ENCODE measurements at places on chromosomes 3 and 15.

GRCh38 chr3:70882104-70882503, 569.7 kb upstream of the MDFIC2 start:
- DNase-seq = no peak

DNA sequence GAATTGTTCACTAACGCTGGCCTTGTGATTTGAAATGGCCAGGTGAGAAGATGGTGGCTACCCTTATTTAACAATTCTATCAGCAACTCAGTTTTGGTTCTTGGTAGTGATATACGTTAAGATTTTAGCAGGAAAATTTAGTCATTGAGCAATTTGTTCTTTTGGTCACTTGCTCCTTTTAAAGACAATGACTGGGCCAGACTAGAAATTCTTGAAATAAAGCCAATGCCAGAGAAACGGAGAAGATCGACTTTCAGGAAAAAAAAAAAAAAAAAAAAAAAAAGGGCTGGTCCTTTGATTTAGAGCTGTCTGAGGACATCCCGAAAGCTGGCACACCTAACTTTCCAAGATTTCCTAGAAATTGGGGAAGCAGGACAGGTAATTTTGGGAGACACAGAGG, 178.5 kb downstream of the FNDC3B start:
- no peak for DNase-seq

DNA sequence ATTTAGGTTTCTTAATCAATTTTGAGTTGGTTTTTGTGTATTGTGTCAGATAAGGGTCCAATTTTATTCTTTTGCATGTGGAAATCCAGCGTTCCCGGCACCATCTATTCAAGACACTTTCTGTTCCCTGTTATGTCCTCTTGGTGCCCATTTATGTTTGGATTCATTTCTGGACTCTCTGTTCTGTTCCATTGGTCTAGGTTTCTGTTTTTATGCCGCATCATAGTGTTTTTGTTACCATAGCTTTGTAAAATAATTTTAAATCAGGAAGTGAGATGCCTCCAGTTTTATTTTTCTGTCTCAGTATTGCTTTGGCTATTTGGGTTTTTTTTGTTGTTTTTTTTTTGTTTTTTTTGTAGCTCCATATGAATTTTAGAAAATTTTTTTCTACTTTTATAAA, 97.1 kb downstream of the LRRC28 start:
- no peak for DNase-seq

DNA sequence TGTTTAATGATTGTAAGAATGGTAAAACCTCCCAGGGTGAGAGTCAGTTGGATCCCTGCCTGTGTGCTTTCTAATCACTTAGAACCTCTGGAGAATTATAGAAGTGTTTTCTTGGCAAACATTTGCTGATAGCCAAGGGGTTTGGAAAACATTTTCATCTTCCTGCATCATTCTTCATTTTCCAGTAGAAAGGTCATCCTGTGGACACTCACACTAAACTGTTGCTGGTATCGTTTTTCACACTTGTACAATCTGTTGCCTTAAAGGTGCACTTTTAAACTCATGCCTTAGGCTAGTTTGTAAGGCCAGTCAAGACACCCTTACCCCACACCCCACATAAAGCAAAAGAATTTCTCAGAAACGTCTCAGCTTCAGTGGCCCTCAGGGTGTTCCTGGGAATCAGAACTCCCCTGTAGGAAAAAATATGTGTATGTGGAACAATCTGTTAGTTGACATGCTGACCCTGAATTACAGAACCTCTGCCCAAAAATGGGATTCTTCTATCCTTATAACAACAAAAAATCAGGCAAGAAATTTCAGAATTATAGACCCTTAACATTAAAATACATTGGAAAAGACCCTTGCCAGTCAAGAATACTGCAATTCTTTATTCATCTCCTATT, 5.8 kb upstream of the PLD1 start:
- DNase-seq = no peak

DNA sequence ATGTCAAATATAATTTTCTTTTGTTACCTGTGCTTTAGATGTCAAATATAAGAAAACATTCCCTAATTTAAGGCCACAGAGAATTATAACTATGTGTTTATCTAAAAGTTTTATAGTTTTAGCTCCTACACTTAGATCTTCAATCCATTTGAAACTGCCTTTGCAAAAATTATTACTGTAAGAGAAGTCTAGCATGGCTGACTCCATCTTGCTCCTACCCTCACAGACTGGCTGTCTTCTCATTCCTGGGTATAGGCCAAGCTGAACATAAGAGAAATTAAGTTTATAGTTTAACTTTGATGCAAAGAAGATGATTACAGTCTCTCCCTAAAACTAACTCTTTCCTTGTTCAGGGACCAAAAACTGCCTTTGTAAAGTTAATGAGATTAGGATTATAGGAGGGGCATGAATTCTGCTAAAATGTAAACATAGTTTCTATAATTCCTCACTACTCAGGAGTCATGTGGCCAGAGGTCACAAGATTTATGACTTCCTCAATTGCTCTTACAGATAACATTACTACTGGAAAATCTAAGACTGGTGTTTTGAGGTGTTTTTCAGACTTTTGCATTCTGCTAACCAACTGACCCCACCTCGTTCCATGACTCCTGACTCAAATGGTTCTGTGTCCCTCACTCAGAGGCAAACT, 184.0 kb downstream of the BCHE start:
- DNase-seq = no peak

DNA sequence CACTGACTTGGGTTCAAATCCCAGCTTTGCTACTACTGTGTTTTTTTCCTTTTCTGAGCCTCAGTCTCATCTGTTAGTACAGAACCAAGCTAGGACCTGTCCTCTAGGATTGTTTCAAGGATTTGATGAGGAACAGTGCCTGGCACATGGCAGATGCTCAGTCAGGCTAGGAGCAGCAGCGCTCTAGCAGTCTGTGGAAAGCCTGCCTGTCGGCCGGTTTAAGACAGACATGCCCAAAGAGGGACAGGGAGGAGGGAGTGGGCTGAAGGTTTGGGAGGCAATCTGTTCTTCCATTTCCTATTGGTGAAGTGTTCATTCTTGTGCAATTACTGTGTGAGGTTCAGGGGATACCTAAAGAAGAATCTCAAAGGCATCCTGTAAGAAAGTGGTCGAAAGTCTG, 35.1 kb upstream of the RGMA start:
- DNase-seq = no peak

DNA sequence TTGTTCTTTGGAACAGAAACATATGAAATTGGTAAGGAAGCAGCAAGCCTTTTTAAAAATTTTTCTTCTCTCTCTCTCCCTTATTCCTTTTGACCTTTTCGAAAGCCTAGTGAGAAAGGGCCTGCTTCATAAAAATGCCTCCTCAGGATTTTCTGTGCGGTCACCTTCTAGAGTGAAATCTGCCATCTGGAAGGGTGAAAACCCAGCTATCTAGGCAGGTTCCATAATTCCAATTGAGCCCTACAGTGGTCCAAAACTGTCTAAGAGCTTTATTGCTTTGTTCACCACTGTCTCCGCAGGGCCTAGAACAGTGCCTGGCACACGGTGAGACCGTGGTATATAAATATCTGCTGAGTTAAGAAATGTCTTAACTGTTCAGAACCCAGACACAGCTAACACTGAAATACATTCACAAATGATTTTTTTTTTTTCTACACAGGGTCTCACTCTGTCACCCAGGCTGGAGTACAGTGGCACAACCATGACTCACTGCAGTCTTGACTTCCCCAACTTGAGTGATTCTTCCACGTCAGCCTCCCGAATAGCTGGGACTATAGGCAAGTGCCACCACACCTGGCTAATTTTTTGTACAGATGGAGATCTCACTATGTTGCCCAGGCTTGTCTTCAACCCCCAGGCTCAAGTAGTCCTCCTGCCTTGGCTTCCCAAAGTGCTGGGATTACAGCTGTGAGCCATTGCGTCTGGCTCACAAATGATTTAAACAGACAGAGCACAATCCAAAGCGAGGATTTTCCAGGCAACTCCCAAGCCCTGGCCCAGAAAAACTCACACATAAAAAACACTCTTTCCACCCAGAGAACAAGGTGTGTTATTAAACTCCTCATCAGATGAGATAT, 64.4 kb downstream of the FRMD4B start:
- DNase-seq = no peak

DNA sequence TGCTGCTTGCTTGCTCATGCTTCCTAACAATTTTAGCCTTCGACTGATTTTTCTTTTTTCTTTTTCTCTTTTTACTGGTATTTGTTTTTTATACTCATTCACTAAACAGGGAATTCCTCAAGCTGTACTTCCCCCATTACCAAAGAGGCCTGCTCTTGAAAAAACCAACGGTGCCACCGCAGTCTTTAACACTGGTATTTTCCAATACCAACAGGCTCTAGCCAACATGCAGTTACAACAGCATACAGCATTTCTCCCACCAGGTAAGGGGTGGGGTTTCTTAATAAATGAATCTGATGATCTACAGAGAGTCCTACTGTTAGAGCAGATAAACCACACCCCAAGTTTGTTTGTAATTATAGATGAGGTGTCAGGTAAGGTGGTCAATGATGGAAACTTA, 178.8 kb downstream of the MBNL1 start:
- DNase-seq = no peak

- no peak for DNase-seq
These were observed 129.5 kb upstream of the BHLHE40 start for GRCh38 chr3:4849739-4850138.

DNA sequence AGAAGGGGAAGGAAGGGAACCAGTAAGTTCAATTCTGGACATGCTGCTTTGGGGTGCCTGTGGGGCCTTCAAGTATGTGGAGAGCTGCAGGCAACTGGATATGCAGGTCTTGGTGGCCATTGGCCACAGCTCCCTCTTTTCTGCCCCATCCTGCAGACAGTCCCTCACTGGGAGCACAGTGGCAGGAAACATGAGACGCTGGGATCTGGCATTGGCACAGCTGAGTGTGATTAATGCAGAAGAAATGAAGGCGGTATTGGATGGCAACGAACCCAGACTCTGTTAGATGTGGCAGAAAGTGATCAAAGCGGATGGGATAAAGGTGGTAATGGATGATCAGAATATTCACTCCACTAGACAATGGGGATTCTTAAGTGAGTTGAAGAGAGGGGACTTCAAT, 23.2 kb upstream of the VPS8 start:
- no peak for DNase-seq

DNA sequence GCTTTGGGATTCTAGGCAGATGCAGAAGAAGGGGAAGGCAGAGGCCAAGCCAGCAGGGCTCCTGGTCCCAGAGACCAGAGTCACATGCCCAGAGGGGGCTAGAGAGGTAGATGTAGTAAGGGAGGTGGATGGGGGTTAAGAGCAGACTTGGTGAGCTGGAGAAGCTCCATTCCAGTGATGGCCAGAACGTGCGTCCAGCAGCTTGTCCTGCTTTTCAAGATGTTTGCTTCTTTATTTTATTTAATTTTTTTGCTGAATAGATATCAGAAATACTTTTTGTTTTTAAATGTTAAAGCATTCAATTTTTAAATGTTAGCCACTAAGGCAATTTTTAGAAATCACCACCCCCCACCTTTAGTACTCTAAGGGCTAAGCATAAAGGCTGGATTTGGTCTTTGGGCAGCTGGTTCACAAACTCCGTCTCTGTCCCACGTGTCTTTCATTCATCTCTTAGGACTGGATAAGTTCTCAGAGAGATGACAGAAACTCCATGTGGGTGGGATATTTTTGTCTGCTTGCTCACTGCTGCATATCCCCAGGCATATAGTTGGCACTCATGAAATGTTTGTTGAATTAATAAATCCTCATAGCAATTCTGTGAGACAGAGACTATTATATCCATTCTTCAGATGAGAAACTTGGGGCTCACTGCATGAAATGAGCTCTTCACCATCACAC, 6.7 kb downstream of the COLQ start:
- no peak for DNase-seq

- DNase-seq = no peak
These were observed 1.5 kb downstream of the IQSEC1 start for GRCh38 chr3:13071695-13072094.

- DNase-seq = peak; percentile 79
These were observed 66.1 kb downstream of the SLC30A4 start for GRCh38 chr15:45456212-45457106.

Data from activated CD4-positive, alpha-beta T cell treated with anti-CD3 and anti-CD28 coated beads for 48 hours (primary cell).